ENCODE measurements at places on chromosomes 3 and 15. TPM values are rescaled to one million over a fixed set of nuclear protein-coding genes. Genes with fewer than 3 reads are reported as not detected.

The CHRNB4 gene
- 2.9 TPM for polyA plus RNA-seq

DNA sequence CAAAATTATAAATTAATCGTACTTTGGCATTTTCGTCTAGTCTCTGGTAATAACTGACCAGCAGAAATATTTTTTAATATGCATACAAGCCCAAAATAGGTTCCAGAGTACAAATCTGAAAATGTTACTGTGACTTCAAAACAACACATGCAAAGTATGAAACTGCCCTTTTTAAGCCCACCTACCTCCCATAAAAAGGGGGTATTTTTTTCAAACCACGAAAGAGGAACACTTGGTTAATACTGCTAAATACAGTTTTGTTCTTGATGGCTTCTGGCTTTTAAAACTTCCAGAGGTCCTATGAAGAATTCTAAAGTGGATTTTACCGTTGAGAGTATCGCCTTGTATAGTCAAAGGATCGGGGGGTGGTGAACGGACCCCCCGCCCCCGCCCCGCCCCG is 610.7 kb downstream of the FOXP1 start:
- DNase-seq, result no peak

DNA sequence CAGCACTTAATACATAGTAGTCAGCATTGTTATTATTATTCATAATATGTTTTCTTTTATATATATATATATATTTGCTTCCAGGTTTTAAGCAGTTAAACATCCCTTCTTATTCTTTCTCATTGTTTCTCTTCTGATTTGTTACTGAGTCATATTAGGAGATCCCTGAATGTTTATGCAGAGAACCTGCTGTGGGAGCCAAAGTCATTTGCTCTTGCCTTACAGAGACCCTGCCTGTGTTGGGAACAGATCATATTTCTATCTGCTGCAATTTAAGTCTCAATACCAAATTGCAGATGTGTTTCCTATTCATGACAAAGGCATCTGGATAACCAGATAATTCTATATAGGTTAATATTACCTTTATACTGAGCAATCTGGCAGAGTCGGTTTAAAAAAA is 323.0 kb upstream of the UMPS start:
- DNase-seq, result no peak

GRCh38 chr3:95629802-95630201 is 1184.6 kb upstream of the EPHA6 start:
- DNase-seq, result no peak

- no peak for DNase-seq
Measured at GRCh38 chr3:156981005-156981404, 154.9 kb downstream of the LEKR1 start.

GRCh38 chr15:59867086-59867855 is 136.8 kb upstream of the FOXB1 start:
- DNase-seq, result no peak

All from right renal cortex interstitium (tissue), 3 donors.